ENCODE measurements at places on chromosomes 12 and 14.

GRCh38 chr12:54217774-54218241 is 29.0 kb upstream of the SMUG1 start:
- no peak for DNase-seq

DNA sequence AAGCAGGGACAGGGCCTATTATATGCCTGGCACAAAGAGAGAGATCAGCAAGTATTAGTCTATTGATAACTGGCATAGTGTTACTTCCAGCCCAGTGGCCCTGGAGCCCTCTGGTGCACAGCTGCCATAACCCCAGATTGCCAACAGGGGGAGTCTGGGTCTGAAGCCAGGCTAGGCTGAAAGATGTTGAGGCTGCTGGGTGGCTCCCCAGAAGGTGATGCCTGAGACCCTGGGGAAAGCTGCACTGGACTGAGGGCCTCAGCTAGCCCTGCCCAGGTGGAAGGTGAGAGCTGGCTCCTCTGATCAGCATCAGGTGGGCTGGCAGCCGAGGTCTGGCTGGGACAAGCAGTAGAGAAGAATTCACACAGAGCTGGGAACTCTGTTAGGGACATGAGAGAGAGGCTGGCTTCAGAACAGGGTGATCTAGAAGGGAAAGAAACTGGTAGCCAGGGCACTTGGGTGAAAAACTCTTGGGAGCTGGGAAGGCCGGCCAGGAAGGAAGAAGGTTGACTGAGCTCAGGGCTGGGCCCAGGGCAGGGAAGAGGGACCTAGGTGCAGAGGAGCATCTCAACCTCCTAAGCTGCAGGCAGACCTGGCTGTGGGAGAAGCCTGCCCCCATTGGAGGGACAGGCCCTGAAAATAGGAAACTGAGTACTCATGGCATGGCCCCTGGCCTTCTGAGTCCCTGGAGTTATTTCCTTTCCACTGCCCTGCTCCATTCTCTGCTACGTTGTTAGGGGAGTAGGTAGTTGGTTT is 3.9 kb downstream of the GZMH start:
- no peak for DNase-seq

GRCh38 chr12:87756721-87757120 is 272.5 kb downstream of the C12orf50 start:
- DNase-seq = peak; percentile 65

DNA sequence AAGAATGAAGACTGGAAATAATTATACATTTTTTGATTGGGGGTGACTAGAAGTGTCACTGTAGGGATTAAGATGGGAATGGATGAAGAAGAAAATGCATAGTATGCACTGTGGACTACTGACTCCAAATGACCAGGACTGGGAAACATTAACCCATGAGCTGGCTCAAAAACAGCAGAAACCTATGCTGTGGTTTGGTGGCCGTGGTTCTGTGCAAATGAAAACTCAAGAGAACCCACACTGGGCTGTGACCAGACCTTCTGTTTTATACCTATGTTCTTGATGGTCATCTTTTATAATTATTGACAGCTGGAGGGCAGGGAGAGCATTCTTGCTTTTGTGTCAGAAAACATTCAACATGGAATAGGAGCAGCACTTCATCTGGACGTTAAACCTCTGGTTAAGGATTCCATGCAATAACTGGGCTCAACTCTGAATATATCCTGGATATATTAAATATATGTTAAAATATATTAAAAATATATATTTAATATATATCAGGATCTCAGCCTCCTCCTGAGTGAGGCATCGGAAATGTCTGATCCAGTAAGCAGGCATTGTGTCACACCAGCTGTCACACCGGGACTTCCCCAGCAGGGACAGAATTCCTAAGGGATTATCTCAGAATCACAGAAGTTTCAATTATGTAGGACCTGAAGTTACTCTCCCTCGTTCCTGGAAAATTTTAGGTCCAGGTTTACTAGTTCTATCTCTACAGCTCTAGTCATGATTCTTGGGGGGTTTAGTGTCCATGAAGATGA is 48.5 kb downstream of the BBS10 start:
- no peak for DNase-seq

- no peak for DNase-seq
Measured at GRCh38 chr12:52527121-52527800, 7.1 kb upstream of the KRT5 start.

Measured in skeletal muscle cell (primary cell).